Stimulated activated CD8-positive, alpha-beta memory T cell treated with anti-CD3 and anti-CD28 coated beads, Interleukin-2, amount 100 ng/mL, for 1 hour (primary cell): ENCODE measurements at places on chromosomes 2 and 18.

DNA sequence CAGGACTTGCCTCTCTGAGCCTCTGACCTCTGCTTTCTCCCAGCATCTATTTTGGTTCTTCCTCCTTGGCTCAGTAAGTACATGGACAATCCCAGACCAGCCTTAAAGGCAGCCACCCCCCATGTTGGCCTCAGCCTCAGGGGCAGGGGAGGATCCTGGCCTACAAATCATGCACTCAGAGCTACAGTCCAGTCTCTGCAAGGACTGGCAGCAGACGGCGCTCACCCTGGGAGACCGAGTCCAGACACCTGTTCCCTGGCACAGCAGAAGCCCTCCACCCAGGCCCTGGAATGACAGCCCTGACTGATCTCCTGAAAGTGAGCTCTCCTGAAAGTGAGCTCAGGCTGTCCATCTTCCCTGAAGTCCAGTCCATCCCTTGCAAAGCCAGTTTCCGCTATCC, 25.7 kb upstream of the PTPN4 start:
- no peak for DNase-seq

- DNase-seq = no peak
Observed at GRCh38 chr2:67289921-67290371, 107.2 kb upstream of the ETAA1 start.

- no peak for DNase-seq
Observed at GRCh38 chr2:234751275-234751973, 200.4 kb upstream of the SH3BP4 start.

GRCh38 chr2:221431477-221431876, 140.6 kb downstream of the EPHA4 start:
- no peak for DNase-seq

GRCh38 chr18:10430677-10431076, 23.8 kb upstream of the APCDD1 start:
- DNase-seq = no peak

GRCh38 chr2:170972296-170973224, 43.5 kb downstream of the GORASP2 start:
- no peak for DNase-seq

DNA sequence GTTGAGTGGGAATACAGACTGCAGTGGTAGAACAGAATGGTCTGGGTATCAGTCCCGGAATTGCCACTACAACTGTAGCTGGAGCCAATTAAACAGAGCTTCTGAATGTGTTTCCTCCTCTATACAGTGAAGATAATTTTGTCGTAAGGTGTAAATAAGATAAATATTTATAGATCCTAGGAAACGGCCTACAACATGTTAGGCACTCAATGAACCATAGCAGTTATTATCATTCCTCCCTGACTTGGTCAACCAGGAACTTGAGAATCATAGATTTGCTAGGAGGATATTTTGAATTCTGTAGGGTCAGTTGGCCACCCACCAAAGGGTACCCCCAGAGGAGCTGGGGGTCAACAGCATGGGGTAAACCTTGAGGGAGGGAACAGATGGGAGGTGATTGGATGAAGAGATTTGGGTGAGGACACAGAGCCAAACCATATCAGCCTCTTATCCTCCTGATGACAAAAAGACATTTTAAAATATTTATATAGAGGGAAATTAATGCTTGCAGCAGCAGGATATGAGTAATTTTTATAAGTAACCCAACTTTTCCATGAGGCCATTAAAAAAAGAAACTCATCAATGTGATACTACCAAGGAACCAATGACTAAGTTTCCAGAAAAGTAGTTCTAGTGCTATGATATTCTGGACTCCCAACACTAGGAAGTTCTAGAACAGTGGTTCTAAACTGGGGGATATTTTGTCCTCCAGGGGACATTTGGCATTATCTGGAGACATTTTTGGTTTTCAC, 4.0 kb downstream of the DHRS9 start:
- DNase-seq = no peak

- DNase-seq = no peak
Observed at GRCh38 chr18:48219810-48220499, 189.2 kb downstream of the ZBTB7C start.

GRCh38 chr2:157480182-157480961, 36.5 kb upstream of the CYTIP start:
- no peak for DNase-seq

GRCh38 chr2:191291471-191291870, 46.3 kb downstream of the MYO1B start:
- no peak for DNase-seq

- DNase-seq = no peak
Observed at GRCh38 chr18:31677592-31677991, 6.8 kb downstream of the B4GALT6 start.

DNA sequence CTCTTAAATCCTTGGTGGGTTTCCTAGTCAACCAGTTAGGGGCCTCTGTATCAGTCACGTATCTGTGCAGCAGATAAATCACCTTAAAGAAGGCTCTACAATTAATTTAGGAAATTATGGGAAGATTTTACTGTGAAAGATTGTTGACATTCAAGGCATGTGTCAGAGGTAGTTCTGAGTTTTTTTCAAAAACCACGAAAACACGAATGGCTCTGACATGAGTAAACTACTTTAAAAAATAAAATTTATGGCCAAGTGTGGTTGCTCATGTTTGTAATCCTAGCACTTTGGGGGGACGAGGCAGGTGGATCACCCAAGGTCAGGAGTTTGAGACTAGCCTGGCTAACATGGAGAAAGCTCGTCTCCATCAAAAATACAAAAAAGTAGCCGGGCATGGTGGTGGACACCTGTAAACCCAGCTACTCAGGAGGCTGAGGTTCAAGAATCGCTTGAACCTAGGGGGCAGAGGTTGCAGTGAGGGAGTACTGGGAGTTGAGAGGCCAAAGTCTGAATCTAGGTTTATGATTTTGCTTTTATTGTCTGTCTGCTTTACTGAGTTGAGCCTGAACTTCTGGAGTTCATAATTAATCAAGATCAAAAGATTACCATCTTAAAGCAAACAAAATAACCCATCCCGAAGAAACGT, 77.1 kb downstream of the SPRED2 start:
- DNase-seq = no peak

GRCh38 chr2:195016841-195017240, 640.2 kb upstream of the SLC39A10 start:
- DNase-seq = no peak

DNA sequence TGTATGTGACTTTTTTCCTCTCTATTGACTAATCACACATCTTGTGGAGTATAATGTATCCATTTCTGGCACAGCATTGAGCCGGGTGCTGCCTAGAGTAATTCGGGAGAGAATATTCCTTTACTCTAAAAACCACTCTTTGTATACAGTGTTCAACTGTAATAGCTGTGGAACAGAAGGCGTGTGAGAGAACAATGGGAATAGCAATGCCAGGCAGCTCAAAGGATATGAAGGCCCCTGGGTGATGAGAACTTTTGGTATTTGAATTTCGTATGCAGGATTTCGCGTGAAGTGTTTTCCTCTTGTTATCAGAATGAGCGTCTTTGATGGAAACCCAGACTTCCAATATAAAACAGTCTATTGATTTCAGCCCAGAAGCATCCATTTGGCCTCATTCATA, 84.6 kb upstream of the MAP3K20 start:
- no peak for DNase-seq

GRCh38 chr2:96772903-96773671, 12.4 kb downstream of the CNNM4 start:
- DNase-seq = no peak

DNA sequence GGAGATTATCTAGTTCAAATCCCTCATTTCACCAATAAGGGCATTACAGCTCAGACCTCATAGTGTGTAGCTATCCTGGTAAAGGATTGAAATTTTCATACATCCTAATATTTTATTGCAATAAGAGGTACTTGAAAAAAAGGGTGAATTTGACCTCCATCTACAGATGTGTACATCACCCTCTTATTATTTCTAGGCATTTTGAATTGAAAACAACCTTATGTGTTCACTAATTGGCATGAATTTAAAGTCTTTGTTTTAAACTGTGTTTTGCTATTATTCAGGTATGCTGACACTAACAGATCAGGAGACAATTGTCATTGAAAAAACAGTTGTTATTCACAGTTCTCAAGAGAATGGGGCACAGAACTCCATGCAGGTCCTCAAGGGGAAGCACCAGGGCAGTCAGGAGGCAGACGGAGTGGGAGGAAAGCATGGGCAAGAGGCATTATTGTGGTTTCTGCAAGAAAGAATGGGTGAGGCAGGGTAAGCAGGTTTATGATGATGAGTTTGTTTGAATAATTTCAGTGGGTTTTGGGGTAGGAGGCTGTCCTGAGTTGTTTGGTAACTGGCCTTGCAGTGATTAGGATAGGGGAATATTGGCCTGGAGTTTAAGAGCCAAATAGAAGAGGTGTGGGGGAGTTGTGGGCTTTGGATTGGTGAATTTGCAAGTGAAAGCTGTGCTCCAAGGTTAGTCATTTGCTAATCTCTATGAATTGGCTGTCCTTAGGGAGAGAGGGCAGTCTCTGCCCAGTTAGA, 194.6 kb downstream of the GPD2 start:
- no peak for DNase-seq

GRCh38 chr2:205590759-205591158, 91.5 kb upstream of the NRP2 start:
- no peak for DNase-seq

DNA sequence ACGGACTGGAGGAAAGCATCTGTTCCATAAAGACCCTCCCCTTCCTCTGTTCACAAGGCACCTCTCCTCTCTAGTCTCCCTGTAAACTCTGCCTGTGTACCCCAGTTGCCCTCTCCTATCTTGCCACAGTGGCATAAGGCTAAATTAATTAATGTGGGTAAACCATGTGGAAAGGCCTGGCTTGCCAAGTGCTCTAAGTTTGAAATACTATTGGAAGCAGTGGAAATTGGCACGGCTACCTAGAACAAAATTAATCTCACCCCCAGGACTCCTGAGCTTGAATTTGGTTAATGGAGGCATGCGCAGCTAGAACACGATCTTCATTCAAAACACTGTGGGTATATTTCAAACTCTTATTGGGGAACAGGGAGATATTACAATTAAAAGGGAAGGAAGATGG, 19.2 kb upstream of the SLC14A2 start:
- DNase-seq = no peak

DNA sequence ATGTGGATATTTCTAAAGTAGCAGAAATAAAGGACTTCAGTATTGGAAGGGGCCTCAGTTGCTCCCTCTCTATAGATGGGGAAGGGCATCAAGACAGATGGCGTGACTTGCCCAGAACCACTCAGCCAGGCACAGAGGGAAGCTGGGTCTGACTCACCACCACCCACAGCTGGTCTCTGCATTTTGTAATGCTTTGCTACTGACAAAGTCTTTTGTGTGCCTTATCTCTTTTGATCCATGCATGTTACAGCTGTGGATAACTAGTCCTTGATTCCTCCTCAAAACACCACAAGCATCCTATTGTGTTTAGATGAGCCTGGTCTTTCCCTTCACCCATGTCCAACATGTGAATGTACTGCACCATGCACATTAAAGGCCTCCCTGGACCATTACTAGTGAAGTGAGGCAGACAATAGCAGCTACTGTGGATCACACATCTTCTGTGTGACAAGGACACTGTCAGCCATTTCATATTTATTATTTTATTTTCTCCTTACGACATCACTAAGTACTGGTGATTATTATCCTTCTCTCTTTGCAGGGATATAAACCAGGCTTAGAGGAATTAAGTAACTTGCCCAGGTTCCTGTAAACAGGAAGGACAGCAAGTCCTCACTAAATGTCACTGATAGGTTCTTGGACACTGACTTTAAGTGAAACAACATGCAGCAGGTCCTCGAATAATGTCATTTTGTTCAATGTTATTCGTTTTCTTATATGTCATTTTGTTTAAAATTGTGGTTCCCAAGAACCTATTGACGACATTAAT, 29.6 kb upstream of the IL37 start:
- no peak for DNase-seq

DNA sequence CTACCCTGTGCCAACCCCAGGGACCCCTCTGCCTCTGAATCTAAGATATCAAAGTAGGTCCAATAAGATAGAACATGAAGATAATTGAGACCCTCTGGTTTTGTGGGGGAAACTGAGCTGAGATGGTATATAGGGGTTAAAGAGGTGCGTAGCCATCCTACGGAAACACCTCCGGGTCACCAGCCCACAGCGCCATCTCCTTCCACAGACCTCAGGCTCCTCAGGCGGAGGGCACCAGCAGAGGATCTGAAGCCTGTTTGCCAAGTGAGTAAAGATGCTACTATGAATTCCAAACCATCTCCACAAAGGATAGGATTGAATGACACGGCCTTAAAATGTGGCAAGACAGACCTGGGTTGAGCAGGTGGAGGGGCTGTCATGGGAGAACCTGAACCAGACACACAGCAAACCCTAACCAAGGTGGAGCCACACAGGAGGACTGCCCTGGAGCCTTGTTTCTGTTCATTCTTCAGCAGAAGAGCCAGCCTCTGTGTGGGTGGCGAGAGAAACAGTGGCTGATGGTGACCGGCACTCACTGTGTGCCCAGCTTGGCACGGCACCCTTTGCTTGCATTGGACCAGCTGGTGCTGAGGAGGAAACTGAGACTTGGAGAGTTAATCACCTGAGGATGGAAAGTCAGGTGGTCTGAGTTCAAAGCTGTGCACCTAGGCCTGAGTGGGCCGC, 10.2 kb downstream of the GBX2 start:
- no peak for DNase-seq

DNA sequence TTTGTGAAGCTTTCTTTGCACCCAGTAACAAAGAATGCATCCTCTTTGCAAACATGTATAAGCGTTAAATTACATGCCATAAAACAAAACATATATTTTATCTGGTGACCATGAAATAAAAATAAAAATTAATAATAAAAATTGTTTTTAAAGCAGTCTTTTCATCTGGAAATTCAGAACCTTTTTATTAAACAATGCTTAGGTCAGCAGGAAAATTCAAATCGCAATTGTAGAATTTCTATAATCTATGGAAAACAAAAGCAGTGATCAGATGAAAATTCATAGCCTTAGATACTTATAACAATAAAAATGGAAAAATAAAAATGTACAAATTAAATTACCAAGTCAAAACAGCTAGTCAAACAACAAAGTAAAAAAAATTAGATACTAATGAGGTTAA, 435.9 kb upstream of the CHAC2 start:
- DNase-seq = no peak

GRCh38 chr2:165144315-165144714, 59.5 kb downstream of the SCN3A start:
- DNase-seq = no peak
